ENCODE measurements at places on chromosomes 5 and 9.
A peak's percentile ranks its signal among the peaks of the same experiment; 100 is the strongest.

DNA sequence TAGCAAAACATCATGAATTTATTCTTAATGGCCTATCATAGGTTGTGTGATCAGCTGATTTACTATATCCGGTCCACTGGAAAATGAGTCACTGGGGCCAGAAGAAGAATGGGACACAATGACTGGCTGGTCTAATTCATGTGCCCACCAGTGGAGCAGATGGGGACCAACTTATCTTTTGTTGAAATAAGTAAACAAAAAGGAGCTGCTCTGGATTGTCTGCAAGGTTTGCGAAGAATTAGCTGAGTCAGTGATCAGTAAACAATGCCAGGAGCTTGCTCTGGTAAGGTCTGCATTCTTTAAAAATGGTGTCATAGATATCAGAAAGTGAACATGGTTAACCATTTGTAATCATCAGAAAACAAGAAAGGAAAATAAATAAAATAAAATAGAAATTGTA is 128.0 kb downstream of the RASEF start:
- no peak for DNase-seq

DNA sequence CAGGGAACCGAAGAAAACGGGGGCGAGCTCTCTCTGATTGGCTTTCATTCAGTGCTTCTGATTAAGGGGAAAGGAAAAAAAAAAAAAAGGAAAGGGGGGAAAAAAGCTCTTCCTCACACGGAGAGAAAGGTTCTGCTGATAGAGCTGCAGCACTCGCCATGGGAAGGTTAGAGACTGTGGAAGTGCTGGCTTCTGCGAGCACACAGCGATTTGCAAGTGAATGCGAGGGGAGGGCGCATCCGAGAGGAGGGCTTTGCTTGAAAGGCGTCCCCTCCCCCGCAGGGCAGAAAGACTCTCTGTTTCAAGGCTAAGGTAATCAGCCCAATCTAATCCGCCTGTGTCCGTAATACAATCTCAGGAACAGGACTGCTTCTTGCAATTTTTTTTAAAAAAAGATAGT is at the start of gene CDH10:
TSS of gene CDH10 (minus strand) at position 218 of the 400 bp plus-strand sequence. CDS start 51,488 bp downstream, outside the sequence.
- no peak for DNase-seq

DNA sequence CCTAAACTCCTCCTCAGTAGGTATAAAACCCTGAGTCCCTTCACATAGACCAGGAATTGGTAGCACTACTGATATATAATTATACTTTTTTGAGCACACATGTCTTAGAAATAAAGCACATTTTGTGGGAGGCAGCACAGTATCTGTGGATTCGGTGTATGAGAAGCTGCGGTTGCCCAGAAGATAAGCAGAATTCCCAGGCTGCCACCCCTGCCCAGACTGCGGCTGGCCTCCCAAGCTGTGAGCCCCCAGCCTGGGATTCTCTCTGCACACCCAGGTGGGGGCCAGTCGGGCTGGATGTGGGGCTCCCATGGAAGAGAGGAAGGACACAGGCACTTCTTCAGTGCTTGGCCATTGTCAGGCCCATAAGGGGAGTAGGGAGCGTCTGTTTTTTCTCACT is 25.6 kb upstream of the ANGPTL2 start:
- DNase-seq = no peak

DNA sequence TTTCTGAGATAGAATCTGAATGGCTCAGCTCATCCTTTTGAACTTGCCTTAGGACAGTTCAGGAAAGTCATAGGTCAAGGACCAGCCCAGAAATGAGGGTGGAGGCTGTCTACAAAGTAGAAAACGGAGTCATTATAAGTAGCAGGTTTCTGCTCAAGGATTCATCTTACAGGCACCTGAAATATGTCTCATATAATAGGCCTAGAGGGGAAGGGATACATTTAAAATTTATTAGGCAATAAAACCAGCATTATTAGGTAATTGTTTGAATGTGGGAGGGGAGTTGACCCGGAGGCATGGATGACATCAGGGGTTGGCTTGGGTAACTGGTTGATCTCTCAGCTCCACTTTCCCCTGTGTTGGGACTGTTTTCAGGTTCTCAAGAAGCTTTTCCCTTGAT is 11.9 kb upstream of the GALNT10 start:
- DNase-seq = no peak

DNA sequence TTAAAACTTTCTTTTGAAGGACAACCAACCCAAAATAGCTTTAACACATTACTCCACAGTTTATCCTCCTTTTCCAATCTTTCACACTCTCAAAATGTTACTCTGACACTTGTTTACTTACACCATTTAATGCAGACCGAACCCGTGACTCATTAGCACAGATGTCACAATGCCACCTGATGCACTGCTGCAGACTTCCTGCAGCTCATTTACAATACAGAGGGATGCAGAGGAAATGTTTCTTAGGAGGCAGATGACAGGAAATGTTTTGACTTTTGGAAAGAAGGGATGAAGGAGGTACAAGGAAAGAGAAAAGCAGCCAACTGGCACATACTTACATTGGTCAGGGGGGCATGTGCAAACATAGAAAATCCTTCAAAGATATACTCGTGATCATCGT is 39.0 kb downstream of the DROSHA start:
- no peak for DNase-seq

DNA sequence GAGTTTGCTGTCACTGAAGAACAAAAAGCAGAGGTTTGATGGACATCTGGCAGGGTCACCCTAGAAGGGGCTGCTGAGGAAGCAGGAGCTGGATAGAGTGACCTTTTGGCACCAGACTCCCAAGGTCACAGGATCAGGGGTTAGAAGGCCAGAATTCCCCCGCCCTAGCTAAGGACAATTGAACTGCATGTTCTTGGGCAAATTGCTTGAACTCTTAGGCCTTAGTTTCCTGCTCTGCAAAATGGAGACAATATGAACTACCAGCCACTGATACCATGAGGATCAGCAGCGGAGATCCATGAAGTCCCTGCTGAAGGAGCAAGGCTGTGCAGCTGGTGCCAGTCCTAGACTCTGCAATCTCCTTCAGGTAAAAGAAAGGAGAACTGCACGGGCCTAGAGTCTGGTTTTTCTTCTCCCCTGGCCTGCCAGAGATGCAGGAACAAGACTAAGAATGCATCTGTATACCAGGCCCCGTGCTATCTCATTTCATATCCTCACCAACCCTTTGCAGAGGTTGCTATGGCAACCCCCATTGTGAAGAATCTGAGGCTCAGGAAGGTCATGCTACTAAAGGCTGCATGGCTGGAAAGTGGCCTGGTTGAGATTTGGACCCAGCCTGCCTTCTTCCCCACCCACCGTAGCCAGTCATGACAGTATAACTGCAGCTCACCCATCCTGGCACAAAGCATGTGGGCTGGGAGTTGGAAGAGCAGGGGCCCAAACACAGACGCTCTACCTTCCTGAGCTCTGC is 33.7 kb downstream of the CAMK2A start:
- no peak for DNase-seq

GRCh38 chr5:175652741-175653663 is 4.9 kb upstream of the HRH2 start:
- peak; percentile 87 for DNase-seq

DNA sequence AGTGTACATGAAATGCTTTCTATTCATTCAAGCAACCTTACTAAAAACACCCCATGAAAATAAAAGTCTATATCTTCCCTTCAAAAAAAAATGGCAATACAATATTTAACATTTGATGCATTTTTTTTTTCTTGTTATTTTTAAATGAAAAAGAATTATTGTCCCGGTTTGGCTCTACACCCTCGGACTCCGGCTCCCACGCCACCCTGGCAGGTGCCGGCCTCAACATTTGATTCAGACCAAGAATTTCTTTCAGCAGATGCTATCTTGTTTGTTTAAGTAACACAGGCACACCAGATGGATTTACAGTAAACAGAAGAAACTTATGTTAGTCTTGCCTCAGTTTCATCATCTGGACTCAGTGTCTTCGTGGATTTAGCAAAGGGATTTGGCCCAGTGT is 146.8 kb downstream of the PRKACG start:
- no peak for DNase-seq

- no peak for DNase-seq
Measured at GRCh38 chr9:93852728-93853127, 102.4 kb downstream of the BARX1 start.

DNA sequence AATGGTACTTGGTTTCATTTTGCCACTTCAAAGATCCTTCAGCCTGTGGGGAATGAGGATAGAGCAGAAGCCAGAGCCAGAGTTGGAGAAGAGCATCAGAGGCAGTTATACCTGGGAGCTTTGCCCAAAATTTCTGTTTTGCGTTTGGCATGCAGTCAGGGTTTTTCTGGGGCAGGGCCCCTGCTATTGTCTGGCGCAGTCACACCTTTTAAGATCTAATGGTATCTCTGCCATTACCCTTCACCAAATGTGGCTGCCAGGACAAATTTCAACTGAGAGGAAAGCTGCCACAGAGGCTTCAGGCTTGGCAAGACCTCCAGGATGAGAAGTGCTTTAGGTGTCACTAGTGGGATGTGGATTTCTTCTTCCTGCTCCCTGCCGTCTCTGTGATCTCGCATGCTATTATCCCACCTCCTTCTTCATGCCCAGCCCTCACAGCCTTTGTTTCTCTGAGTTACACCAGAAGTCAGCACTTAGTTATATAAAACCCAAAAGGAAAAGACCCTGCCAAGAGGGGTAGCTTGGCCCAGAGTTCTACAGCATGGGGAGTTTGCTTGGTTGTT is 357.0 kb downstream of the TLE4 start:
- DNase-seq = no peak

- no peak for DNase-seq
Measured at GRCh38 chr5:149156435-149157083, 15.3 kb downstream of the ABLIM3 start.

- no peak for DNase-seq
Measured at GRCh38 chr9:120683150-120683549, 31.1 kb downstream of the MEGF9 start.

DNA sequence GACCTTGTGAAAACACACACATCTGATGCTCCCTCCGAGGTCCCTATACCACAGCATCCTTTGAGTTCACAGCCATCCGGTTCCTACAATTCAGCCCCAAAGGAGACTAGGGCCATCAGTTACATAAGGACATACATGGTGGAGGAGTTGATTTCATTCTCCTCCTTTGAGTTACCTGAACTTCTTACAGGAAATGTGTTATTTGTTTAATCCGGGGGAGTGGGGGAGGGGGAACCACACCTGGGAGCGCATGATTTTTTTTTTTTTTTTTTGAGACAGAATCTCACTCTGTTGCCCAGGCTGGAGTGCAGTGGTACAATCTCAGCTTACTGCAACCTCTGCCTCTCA is 30.7 kb downstream of the SEMA4D start:
- DNase-seq = no peak

- no peak for DNase-seq
Measured at GRCh38 chr5:155726267-155726666, 600.7 kb upstream of the SGCD start.

DNA sequence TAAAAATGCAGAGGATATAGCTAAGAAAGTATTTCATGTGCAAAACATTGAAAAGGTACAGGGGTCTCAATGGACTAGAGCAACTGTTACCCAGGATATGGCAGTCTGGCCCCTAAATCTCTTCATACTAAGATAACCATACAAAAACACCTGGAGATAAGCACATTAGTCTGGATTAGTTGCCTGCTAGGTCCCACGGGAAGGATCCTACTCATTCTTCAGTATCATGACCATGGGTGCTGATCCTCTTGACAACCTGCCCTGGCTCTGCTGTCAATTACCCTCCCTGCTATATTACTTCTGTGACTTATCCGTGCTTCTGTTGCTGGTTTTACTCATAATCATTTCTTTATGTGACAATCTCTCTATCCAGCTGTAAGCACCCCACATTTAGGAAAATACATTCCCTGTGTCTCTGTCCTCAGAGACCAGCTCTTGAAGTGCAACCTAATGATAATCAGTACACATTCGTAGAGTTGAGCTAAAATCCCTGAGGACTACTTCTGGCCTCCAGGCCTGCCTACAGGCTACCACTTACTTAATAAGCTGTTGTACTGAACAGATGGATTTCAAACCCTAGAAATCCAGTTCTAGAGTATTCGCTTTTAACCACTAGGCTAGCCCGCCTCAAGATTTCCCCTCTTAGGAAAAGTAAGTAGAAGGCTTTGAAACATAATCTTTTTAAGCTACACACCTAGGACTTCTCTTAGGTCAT is 190.5 kb upstream of the OR13F1 start:
- no peak for DNase-seq

- DNase-seq = no peak
Measured at GRCh38 chr5:38546691-38547146, 9.7 kb downstream of the LIFR start.

GRCh38 chr5:148152781-148153180 is 15.6 kb upstream of the SPINK14 start:
- DNase-seq = no peak

GRCh38 chr9:100028201-100028784 is 70.5 kb downstream of the ERP44 start:
- peak; percentile 73 for DNase-seq

GRCh38 chr5:136311999-136312398 is 53.3 kb downstream of the TRPC7 start:
- no peak for DNase-seq

DNA sequence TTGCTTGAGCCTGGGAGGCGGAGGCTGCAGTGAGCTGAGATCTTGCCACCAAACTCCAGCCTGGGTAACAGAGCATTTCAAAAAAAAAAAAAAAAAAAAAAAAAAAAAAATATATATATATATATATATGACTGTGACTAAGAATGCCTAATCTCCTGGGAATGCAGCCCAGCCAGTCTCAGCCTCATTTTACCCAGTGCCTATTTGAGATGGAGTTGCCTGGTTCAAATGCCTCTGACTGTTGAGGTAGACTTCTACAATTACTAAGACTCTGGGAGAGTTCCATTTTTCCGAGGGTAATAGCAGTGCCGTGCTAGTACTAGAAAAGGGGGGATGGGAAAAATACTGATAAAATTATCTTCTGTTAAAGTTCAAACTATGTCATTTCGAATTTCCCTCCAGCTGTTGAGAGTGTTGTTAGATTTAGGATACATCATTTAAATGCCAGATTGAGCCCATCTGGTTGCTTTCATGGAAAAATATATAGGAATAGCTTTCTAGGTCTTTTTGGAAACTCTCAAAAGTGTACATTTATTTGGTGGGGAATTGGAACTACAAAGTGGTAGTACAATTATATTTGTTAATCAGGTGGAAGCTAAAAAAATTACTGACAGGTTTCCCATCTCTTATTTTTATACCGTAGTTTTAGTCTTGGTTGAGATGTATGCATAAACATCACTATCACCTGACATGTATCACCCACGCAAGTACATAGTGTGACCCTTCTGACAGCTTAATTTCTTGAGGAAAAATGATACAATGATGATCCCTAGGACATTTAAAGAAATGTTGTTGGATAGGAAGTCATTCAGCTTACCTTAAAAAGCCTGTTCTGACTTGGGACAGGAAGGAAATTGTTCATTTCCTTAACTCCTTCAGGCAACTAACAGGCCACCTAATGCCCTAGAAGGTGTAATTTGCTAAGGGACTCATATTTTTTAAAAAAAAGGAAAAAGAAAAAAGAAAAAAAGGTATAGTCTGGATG is 214.9 kb downstream of the ADAMTSL1 start:
- DNase-seq = no peak

GRCh38 chr9:99193466-99193821 is 28.3 kb downstream of the ALG2 start:
- no peak for DNase-seq
